ENCODE measurements at places on chromosomes 3 and 15.

GRCh38 chr3:29176501-29176900 lies 104.4 kb upstream of the RBMS3 start:
- DNase-seq = no peak

DNA sequence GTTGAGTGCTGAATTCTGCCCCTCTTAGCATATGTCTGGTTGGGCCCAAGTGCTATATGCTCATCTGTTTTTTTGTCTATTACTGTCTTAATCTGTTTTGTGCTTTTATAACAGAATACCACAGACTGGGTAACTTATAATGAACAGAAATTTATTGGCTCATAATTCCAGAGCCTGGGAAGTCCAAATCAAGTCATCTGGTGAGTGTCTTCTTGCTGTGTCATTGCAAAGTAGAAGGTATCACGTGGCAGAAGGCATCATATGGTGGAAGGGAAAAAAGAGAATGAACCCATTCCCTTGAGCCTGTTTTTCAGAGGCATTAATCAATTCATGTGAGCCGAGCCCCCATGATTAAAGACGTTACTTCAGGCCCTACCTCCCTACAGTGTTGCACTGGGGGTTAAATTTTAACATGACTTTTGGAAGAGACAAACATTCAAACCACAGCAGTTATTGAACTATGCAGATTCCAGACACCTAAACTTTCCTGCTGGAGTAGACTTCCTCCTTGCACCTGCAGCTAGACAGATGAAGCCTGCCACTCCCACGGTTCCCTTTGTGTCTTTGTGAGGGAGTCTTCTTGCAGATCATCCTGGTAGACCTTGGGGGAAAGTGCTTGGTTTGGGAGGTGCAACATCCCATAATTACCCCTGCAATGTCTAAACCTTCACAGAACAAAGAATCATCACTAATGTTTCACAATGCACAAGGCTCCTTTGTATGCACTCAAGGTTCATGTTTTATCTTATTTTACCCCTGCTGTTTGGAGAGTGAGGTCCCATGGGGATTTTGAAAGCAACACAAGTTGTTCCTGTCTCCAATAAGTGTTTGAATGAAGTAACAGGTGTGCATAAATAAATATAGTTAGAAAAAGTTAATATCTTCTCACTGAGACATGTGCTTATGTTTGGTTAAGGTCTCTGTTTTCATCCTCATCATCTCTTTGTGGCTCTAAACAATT lies 64.7 kb upstream of the XCR1 start:
- no peak for DNase-seq

DNA sequence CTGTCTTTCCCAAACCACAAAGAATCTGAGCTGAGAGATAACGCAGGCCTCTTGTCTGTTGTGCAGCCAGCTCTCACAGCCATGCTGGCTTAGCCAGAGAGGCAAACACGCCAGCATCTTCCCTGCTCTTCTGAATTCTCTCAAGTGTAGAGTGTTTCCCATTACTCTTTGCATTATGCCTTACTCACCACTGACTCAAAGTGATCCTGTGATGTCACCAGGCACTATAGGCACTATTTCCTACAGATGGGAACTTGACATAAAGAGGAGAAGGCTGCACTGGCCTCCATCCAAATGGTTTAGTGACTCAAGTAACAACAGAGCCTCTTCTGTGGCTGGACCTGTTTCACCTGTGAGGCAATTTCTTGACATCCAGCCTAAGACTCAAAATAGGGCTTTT lies 44.4 kb downstream of the PDZRN3 start:
- DNase-seq = no peak

- no peak for DNase-seq
Measured at GRCh38 chr3:27633224-27633545, 88.9 kb downstream of the EOMES start.

- DNase-seq = no peak
Measured at GRCh38 chr15:96334017-96334704, 3.7 kb downstream of the NR2F2 start.

DNA sequence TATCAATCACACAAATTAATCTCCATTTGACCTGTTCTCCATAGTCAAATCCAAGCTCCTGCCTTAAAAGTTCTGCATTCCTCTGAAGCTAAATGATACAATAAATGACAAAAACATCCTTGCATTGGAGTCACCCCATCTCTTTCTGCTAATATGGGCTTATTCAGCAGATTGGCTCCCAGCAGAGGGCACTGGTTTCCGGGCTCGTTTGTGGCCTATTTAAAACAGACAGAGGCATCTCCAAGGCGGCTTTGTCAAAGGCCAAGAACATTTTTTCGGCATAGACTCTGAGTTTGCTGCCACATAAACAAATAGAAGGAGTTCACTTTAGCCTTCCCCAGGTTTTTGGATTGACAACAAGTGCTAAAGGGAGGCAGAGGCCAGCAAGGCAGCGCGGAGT lies 204.4 kb upstream of the RASGRP1 start:
- DNase-seq = no peak

DNA sequence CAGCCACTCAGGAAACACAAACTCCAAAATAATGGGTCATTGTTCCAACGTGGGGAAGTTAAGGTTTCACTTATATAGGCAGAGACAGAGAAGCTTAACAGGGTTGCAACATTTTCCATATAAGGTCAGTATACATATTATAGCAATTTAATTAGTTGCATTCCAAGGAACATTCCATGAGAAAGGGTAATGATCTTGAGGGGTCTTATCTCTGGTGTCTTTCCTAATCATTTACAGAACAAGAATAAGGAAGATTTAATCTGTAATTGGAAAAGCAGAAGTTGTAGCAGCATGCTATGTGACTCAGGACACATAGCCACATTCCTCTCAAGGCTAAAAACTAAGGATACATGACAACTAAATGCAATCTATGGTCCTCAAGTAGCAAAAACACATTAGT lies 4.9 kb downstream of the MNS1 start:
- no peak for DNase-seq

DNA sequence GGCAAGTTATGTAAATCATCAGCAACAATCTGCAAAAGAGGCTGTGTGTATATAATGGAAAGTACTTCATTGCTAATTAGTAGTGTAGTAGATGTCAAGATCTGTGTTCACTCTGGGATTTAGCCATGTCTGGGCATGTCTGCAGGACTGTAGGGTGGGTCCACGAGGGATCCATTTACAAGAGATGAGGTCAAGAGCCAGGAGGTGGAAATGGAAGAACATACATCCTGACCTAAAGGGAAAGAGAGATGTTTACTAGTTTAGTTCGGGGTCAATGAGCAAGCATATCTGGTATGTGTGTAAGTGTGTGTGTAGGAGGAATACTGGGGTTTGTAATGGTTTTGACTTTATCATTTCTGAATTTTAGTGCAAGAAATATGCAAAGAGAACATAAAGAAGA lies 171.5 kb upstream of the NANOGP8 start:
- no peak for DNase-seq

GRCh38 chr3:45870099-45870498 lies 16.2 kb upstream of the CCR9 start:
- DNase-seq = peak; percentile 23

DNA sequence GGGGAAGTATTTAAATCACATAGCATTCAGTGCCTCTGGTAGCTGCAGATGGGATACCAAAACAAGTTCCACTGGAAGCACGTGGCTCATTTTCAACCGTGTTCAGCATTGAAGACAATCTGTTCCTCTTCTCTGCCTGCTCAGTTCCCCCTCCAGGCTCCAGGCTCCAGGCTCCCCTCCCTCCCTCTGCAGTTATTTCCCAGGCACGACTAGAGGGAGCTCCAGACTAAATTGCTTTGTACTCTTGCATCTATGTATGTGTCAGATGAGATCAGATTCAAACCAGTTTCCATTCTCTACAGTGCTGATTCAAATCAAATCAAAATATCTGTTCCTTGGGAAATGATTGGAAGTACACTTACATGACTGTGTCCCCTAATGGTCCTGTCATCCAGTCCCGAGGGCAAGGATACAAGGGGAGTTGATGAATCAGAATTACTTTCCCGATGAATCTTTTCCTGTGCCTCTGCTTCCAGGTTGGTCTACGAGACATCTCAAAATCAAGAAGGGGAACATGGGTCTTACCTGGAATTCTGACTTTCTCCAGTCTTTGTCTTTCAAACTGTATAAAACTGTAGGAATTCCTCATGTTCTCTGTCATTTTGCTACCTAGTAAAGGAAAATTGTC lies 600.5 kb downstream of the EDEM1 start:
- DNase-seq = no peak

GRCh38 chr3:184710870-184711492 lies 883 bp downstream of the MAGEF1 start:
- no peak for DNase-seq

- DNase-seq = no peak
Measured at GRCh38 chr3:141793476-141794260, 30.5 kb downstream of the GRK7 start.

DNA sequence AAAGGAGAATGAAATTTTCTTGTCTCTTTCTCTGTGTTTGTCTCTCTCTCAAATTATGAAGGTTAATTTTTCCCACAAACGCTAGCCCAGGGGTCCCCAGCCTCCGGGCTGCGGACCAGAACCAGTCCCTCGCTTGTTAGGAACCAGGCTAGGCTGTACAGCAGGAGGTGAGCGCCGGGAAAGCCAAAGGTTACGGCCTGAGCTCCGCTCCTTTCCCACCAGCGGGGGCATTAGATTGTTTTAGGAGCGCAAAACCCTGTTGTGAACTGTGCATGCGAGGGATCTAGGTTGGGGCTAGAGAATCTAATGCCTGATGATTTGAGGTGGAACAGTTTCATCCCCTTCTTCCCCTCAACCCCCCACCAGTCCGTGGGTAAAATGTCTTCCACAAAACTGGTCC lies 74.7 kb upstream of the ZNF385D start:
- no peak for DNase-seq

DNA sequence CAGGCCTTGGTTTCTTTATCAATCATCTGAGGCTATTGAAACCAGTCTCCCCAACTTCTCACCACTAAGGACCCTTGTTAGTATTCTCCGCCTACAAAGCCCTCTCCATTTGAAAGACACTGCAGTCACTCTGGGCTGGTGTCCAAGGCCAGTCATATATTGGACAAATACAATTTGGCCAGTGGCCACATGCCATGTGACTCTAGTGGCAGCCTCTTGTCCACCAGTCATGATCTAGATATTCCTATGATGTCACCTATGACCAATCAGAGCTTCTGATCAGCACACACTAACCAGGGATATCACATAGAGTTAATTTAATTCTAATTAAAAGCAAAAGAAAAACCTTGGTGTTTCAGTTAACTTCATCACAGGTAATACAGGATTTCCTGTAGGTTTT lies 68.2 kb downstream of the RAB11A start:
- no peak for DNase-seq

GRCh38 chr3:140493271-140493670 lies 184.6 kb upstream of the TRIM42 start:
- no peak for DNase-seq

DNA sequence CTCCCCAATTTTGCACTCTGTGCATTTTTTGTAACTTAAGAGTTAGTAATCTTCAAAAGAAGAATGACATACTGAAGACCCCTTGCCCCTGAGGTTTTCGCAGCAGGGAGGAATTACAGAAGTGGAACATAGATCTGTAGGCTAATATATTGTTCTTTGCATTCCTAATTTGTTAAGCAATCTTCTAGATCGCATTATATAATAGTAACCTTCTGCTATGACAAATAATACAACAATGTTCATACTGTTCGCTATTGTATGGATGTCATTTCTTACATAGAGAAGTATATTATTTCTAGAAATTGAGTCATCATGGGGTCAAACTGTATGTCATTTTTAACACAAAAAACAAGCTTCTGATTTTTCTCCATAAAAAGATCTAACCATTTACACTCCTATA lies 95.8 kb upstream of the TGFBR2 start:
- no peak for DNase-seq

DNA sequence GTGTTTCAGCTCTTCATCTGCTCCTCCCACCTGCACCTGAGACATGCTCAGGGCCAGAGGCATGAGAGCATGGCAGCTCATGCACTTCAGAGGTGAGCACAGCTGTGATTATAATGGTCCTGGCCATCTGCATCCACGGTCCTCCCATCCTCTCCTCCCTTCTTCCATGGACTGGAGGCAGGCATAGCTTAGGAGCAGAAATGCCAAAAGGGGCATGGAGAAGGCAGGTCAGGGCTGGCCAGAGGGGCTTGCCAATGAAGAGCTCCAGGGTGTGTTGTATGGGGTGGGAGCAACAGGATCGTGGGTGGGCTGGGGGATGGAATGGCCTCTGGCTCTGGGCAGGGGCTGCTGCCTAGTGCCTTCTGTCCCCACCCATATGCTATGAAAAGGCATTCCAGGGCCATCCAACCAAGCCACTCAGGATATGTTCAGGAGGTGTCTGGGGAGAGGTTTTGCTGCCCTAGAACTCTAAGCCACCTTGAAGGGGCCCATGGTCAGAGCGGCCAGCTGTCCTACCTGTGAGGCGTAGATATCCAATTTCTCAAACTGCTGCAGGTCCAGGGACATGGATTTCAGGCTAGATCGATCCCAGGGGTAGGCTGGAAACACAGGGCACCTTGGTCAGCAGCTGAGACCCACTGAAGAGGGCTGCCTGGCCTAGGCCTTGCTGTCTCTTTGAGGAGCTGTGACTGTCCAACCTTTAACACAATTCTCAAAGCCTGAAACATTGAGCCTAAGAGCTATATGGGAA lies 26.1 kb downstream of the KY start:
- DNase-seq = no peak

GRCh38 chr15:89187301-89187985 lies 33.9 kb downstream of the RLBP1 start:
- no peak for DNase-seq
